ENCODE measurements at places on chromosomes 5 and 9. TPM values are rescaled to one million over a fixed set of nuclear protein-coding genes. Genes with fewer than 3 reads are reported as not detected.

PGM5 gene
- total RNA-seq: under 0.01 TPM

DPYSL3 gene
- total RNA-seq: 3.7 TPM

CBY3 gene
- not detected for total RNA-seq

MLANA gene
- total RNA-seq: not detected

ITK gene
- total RNA-seq: not detected

MUSK gene
- not detected for total RNA-seq

BAAT gene
- 0.26 TPM for total RNA-seq

GADD45G gene
- 1.0 TPM for total RNA-seq

OTULINL gene
- total RNA-seq: 0.79 TPM

RNF224 gene
- 1.2 TPM for total RNA-seq

PPIC gene
- total RNA-seq: 45.0 TPM

ASS1 gene
- total RNA-seq: 396 TPM

TMOD1 gene
- not detected for total RNA-seq

LCN12 gene
- not detected for total RNA-seq

OR1Q1 gene
- not detected for total RNA-seq

OTP gene
- not detected for total RNA-seq

C9orf153 gene
- total RNA-seq: 0.26 TPM

HNRNPA0 gene
- total RNA-seq: 22.1 TPM

KIF3A gene
- 9.9 TPM for total RNA-seq

EGFLAM gene
- total RNA-seq: 0.13 TPM

ROPN1L gene
- 0.13 TPM for total RNA-seq

GABRP gene
- total RNA-seq: 1.2 TPM

Data from bronchial epithelial cell (primary cell).